Mucosa of descending colon (tissue), 3 donors: ENCODE measurements at places on chromosomes 4 and X.

DNA sequence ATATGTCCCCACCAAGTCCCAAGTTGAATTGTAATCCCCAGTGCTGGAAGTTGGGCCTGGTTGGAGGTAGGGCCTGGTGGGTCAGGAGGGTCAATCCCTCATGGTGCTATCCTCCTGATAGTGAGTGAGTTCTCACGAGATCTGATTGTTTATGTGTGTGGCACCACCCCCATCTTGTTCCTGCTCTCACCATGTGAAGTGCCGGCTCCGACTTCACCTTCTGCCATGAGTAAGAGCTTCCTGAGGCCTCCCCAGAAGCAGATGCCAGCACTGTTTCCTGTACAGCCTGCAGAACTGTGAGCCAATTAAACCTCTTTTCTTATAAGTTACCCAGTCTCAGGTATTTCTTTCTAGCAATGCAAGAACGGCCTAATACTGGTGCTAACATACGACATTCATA, 22.7 kb upstream of the TMEM33 start:
- DNase-seq: no peak

DNA sequence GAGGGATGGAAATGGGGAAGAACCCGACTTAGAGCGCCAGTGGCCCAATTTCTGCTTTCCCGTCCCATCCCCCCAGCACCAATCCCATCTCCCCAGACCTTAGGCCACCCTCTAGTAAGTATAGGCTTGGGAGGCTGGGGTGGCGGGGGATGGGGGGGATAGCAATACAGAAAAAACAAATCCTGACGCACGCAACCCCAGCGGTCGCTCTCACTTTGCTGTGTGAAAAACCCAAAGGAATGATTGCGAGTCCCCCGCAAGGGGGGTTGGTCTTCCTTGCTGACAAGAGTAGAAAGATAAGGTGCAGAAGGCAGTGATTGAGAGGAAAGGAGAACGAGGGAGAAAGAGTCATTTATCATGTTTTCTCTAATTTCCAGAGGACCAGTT, 863 bp downstream of the CPE start:
- peak; percentile 4 for DNase-seq

- no peak for DNase-seq
Measured at GRCh38 chr4:184544788-184545409, 70.5 kb upstream of the IRF2 start.

DNA sequence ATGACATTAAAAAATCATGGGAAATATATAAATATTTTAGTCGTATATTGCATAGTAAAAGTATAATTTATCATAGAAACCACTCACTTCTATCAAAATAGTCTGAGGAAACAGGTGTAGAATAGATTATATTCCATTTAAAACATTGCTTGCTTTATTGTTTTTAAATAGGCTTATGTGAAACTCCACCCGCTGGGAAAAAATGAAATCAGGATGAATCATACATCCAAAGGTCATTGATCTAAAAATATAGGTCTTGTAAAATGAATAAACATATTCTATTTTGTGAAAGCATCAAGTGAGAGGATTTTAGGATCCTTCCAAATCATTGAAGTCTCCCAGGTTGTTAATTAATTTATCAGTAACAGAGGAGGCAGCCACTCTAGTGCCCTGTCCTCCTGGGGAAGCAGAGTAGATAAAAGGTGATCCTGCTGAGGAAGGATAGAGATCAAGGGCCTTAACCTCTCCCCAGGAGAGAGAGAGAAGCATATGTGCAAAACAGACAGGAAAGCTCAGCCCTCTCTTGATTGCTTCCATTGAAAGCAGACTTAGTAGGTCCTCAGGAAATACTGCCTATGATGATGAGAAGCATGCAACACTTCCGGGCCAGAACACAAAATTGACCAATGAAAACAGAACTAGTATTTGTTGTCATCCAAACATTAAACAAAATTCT, 96.8 kb upstream of the MAP9 start:
- DNase-seq: no peak

- DNase-seq: no peak
Measured at GRCh38 chr4:2395584-2395983, 22.9 kb downstream of the ZFYVE28 start.

DNA sequence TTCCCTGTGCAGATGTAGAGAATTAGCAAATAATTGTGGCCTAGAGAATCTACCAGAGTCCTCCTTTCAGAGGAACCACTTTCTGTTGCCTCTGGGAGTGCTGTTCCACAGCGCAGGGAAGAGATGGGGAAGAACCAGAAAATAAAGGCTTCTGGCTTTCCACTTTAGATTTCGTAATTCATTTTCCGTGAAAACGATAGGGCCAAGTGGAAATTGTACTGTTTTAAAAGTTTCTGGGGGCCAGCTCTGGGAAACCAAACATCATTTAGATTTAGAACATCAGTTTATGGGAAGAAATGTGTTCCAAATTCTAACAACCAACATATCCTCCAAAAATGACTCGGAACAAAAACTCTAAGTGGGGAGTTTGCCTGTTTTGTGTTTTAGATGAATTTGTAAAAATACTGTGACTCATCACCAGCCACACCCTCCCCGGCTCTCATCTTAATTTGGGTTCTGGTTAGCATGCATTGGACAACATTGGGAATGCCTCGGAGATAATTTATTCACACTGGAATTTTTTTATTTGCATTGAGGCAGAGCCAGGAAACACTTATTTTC, 65.2 kb upstream of the LNX1 start:
- no peak for DNase-seq
